ENCODE measurements at places on chromosomes 6 and 20.

- peak; percentile 52 for DNase-seq
These were observed 14.3 kb upstream of the NCOA3 start for GRCh38 chr20:47487175-47487917.

GRCh38 chr6:76631622-76632021, 559.2 kb upstream of the IMPG1 start:
- DNase-seq, result no peak

DNA sequence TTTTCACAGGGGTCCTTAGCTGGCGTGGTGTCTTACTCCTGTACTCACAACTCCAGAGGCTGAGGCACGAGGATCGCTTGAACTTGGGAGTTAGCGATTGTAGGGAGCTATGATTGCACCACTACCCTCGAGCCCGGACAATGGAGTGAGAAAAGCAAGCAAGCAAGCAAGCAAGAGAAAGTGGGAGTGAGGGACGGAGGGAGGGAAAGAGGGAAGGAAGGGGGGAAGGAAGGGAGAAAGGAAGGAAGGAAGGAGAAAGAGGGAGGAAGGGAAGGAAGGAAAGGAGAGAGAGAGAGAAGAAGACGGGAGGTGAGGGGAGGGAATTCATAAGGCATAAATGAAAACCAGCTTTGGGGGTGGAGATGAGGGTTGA, 120.5 kb downstream of the TRIM27 start:
- no peak for DNase-seq

DNA sequence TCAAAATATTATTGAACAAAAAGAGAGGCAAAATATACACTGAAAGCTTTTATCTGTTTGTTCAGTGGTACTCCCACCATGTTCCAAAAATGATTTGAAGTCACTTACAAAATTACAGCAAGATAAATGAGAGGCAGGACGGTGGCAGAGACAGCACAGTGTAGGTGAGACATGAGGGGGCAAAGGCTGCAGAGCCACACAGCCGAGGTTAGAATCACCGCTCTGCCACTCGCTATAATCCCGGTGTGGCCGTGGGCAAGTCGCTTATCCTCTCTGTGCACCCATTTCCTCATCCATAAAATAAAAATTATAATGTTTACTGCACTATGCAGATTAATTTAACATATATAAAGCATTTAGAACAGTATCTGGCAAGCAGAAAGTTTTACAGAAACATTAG, 140.1 kb upstream of the BEND6 start:
- no peak for DNase-seq

DNA sequence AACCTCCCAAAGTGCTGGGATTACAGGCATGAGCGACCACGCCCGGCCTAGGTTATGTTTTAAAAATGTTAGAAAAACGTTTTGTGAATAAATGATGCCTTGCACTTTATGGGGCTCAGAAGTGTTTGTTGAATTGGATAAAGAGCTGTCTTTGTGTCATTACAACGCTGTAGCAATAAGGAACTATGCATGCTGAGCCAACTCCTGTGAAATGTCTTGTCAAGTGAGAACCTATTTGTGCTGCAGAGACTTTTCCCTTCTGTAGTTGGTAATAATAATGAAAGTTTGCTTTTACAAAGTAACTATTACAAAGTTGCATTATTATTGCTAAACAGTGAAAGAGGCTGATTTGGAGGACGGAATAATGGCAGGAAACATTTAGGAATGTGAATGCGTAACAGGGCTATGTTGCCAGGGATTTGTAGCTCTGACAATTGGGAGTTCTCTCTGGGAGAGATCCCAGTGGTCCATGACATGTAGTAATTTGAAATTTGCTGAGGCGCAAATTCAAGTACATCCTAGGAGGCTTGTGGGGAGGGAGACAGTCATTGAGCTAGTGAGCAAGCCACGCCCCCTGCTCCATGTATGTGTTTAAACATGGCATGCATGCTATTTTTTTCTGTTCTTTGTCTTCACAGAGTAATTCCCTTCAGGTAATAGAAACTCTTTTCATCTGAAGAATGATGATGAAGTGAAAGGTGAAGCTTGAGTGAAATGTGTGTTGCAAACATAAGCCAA, 16.8 kb upstream of the BICRAL start:
- no peak for DNase-seq

GRCh38 chr20:40565001-40565681, 123.9 kb downstream of the MAFB start:
- DNase-seq, result peak; percentile 64

- peak; percentile 76 for DNase-seq
These were observed 262.4 kb downstream of the PHF3 start for GRCh38 chr6:63897952-63898351.

DNA sequence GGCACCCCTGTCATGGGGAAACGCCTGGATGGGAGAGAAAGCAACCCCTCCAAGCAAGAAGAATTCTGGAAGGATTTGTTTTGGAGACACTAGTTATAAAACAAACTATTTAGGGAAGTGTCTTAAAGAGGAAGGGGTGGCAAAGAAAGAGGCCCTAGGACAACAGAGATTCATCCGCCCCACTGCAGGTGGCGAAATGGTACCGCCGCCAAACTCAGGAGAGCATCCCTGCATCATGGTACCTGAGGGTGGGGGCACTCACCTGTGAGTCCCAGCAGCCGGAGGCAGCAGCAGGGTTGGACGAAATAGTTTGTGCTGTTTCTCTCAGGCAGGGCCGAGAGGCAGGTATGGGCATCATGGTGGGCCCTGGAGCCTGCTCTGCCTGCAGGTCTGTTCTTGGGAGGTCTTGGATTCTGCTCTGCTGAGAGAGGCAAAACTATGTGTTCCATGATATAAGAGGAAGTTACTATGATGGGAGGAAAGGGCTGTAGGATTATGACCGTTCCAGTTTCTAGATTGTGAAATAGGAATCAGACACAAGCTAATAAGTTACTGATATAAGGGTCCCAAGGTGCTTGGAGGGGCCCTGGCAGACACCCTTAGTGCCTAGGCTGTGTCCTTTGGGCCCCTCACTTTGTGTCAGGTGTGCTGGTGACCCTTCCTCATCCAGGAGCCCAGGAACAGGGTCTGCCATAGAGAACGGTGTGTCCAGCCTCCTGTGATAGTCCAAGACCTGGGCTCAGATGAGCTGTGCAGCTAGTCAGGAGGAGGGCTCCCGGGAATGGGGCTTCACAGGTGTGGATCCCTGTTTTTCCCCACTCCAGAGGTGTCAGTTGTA, 20.4 kb downstream of the SIRPD start:
- DNase-seq, result no peak

- DNase-seq, result no peak
These were observed 137.1 kb downstream of the DNAH8 start for GRCh38 chr6:38852215-38852614.

- DNase-seq, result peak; percentile 87
These were observed 12.9 kb downstream of the FARS2 start for GRCh38 chr6:5274231-5274630.

GRCh38 chr6:46046558-46047174, 31.0 kb upstream of the CLIC5 start:
- DNase-seq, result no peak

DNA sequence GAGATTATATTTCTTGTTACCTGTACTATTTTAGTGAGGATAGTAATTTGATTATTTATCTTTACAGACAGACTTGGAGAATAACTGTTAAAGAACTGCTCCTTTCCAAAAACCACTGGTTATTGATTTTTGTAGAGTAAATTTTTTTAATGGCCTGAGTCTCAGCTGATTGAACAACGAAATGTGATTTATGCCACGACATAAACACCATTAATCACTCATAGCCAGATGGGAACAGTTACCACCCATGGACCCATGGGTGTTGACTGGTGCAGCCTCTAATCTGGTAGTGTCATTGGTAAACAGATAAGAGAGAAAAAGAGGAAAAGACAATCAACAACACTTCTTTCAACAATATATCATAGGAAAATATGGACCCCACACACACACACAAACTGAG, 101.4 kb upstream of the BEND6 start:
- no peak for DNase-seq

DNA sequence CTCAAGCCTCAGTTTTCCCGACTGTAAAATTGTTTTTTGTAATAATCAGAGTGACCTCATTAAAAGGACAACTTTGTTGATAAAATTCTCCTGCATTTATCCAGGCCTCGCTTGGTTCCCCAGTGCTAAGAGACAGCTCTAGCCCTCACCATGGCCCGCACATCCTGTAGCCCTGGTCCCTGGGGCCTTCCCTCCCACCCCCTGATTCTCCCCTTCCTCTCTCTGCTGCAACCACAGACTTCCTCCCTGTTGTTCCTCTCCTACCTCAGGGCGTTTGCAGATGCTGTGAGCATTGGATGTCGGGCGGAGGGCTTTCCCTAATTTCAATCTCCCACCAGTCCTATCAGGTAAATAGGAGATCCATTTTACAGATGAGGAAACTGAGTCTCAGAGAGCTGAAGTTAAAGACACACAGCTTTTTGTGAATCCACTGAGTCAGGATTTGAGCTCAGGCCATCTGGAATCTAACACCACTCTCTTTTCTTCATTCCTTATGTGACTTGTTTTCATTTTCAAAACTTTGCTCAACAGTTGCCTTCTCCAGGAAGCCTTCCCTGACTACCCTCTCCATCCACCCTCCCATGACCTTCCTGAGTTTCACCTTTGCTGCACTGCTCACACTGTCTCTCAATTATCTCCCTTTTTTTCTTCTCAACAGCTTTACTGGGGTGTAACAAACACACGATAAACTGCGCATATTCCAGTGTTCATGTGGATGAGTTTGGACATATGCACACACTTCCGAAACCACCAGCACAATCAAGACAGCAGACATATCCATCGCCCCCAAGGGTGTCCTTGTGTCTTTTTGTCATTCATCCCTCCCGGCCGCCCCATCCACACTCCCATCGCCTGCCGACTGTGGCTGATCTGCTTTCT, 107.1 kb downstream of the CEBPB start:
- no peak for DNase-seq

DNA sequence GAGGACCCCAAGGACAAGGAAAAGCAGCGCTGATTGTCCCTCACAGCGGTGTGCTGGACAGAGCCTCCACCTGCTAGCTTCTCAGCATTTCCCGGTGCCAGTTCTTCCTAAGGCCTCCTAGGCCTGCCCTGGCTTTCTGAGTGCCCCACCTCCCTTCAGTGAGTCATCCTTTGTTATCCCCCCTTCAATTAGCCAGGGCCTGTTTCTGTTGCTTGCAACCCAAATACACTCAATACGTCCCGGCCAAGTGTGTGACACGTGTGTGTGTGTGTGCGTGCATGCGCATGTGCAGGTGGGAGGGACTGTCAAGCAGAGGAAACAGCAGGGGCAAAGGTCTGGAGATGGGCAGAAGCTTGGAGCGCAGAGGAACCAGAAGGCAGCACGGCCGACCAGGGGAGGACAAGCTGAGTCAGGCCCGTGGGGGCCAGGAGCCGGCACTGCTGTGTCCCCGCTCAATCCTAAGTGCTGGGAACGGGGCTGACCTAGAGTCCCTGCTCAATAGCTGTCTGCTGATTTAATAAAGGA, 159.8 kb downstream of the PREX1 start:
- no peak for DNase-seq

GRCh38 chr20:63858393-63859165, 2.7 kb upstream of the ABHD16B start:
- peak; percentile 79 for DNase-seq

- no peak for DNase-seq
These were observed 247.0 kb downstream of the LRFN2 start for GRCh38 chr6:40340196-40340595.

DNA sequence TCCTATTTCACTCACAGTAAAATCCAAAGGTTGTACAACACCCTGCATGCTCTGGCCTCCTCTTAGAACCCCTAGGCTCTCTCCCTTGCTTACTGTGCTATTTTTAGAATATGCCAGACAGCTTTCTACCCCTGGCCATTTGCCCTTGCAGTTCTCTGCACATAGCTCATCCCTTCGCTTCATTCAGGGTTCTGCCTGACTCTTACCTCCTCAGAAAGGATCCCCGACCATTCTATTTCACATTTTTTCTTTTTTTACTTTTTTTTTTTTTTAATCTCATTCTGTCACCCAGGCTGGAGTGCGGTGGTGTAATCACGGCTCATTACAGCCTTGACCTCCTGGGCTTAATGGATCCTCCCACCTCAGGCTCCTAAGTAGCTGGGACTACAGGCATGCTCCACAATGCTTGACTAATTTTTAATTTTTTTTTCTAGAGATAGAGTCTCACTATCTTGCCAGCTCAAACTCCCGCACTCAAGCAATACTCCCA, 33.6 kb downstream of the COMMD7 start:
- DNase-seq, result peak; percentile 24

DNA sequence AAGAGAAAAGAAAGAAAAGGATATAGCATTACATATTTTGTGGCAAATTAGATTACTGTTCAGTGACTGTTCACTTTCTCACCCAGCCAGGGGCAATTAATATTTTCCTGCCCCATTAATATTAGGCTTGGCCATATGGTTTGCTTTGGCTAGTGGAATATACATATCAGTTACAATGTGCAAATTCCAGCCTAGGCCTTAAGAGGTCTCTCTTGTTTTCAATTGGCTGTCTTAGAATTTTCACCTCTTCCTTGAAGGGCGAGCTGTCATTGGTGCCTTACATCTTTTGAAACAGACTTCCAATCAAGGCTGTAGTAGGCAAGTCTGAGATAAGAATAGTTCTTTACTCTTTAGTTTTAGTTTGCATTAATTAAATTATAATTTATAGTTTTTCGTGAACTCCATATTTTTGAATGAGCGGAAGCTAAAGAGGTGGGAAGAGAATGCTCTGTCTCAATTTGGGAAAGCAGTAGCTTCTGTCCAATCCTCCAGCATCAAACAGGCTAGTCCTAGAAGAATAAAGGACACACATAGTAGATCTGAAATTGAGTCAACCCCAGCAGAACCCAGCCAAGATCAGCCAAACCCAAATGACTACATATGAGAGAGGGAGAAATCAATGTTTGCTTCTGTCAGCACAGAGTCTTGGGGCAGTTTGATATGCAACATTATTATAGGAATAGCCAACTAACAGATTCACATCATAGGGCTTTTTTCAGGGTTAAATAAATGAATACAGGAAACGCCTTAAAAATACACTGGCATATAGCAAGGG, 6.3 kb upstream of the CSNK2A1 start:
- no peak for DNase-seq

- DNase-seq, result no peak
These were observed 106.5 kb downstream of the HIVEP1 start for GRCh38 chr6:12118607-12119006.

DNA sequence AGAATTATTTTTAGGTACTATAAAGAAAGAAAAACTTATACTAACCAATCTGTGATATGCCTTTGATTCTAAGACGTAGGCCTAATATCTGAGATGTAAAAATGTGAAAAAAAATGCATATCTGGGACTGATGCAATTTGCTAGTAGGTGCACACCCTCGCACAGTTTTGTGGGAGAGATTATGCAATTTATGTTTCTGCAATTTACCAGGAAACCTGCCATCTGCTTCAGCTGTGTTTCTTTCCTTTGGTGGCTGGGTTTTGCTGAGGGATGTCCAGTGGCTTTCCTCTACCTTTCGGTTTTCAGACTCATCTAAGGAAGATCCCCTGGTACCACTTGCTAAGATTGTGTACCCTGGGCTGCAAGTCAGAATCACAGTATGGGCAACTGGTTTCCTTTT, 186.9 kb downstream of the ZFP64 start:
- peak; percentile 86 for DNase-seq

DNA sequence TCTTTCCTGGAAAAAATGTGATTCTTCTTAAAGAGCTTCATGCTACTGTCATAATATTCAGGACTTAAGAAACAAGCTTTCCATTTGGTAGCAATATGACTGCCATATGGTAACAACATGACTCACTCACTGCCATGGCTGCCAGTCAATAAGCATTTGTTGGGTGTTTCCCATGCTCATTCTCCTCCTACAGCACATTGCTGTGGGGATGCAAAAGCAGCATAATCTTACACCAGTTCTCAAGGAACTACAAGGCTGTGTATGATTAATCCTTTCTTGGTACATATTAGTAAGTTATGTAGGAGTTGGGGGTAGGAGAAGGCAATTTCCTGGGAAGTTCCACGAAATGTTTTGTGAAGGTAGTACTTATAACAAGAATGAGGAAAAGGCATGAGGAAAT, 76.7 kb downstream of the CEP162 start:
- DNase-seq, result peak; percentile 75

Measured in fibroblast of villous mesenchyme (primary cell).